ENCODE measurements at places on chromosomes 5 and 9.

- no peak for DNase-seq
Measured at GRCh38 chr5:94705427-94705826, 87.0 kb downstream of the SLF1 start.

DNA sequence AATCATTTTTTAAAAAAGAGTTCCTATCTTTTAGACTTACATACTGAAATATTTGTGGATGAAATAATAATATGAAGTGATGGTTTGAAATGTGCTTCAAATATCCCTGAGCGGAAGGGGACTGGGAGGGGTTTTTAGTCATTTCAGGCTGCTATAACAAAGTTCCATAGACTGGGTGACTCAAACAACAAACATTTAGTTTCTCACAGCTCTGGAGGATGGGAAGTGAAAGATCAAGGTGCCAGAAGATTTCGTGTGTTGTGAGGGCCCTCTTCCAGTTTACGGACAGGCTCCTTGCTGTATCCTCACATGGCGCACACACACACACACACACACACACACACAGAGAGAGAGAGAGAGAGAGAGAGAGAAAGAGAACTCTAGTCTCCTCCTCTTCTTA, 27.1 kb upstream of the TEX10 start:
- DNase-seq = no peak

DNA sequence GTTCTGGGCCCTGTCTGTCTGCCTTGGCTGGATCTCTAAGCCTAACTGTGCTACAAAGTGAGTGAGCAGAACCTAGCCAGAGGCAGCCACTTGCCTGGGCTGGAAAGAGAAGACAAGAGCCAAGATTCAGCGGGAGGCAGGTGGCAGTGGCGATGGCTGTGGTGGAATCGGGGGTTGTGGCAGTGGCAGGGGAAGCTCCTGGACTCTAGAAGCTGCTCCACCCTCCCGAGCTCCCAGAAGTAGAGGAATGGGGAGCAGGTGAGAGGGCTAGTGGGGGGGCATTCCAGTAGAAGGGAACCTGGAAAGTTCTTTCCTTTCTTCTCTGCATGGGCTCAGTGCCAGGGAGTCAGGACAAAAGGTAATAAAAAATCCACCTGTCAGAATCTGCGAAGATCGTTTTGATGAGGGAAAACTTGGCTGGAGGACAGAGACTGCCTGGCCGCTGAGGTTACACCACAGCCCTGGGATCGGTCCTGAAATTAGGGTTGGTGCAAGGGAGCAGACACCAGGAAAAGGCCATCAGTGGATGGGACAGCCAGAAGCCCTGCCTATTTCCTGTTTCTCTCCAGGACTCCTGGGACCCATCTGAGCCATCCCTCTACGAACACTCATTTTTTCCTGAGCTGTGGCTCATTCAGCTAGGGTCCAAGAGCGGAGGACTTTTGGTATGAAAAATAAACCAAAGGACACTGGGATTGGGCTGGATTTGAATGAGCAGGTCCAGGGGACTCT, 1.6 kb downstream of the CRAT start:
- peak; percentile 89 for DNase-seq

- no peak for DNase-seq
Measured at GRCh38 chr9:108069991-108070390, 580.4 kb upstream of the KLF4 start.

- DNase-seq = no peak
Measured at GRCh38 chr5:83306572-83307241, 164.8 kb upstream of the VCAN start.

DNA sequence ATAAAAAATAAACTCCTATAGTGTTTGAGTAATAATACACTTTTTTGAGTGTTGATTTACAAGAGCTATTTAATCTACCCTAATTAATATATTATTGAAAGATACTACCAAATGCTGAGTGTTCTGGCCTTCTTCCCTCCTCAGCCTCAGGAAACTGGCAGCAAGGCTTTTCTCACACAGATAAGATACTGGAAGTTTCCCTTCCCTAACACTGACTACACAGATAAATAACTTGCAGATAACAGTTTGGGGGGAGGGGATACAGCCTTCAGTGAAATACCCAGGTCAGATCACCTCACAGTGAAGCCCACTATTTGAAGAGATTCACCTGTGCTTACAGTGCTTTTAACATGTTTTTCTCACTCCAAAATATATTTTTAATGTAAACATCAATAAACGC, 1.6 kb upstream of the NIPSNAP3A start:
- DNase-seq = no peak

DNA sequence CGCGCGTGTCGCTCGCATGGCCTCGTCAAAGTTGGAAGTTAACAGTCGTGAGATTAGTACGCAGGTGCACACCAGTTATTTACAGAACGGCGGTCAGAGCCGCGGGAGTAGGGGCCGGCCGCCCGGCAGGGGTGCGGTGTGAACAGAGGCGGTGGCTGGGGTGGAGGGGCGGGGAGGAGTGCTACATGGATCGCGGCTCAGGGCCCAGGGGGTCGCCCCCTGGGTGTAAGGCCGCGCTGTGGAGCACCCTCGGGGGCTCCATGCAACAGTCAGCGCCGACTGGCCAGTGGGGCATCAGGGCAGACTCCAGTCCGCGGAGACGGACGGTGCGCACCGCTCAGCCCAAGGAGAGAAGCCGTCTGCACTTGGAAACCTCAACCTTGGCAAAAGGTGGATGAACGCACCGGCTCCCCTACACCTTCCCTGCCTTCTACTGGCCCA, 60.3 kb downstream of the ZNF354C start:
- DNase-seq = no peak

DNA sequence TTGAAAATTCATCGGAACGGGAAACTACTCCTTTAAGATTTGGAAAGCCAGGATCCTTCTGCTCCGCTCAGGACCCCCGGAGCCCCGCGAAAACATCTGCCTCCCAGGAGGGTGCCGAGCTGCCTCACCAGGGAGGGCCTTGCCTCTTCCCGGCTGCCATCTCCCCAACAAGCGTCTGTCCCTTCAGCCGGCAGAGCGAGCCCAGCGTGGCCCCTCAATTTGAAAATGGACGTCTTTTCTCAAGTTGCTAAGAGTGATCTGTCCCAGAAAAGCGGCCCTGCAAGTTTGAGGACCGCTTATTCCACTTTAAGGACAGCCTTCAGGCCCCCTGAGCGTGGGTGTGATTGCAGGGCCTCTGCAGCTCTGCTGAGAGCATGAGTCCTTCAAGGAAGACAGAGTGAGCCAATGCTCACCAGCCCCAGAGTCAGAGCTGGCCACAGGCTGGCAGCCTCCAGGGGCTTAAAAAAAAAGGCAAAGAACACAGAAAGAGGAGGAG, 101.3 kb downstream of the PHF2 start:
- DNase-seq = no peak

GRCh38 chr5:95317687-95318086, 32.8 kb upstream of the MCTP1 start:
- no peak for DNase-seq

GRCh38 chr9:100066539-100066938, 32.3 kb downstream of the ERP44 start:
- no peak for DNase-seq

DNA sequence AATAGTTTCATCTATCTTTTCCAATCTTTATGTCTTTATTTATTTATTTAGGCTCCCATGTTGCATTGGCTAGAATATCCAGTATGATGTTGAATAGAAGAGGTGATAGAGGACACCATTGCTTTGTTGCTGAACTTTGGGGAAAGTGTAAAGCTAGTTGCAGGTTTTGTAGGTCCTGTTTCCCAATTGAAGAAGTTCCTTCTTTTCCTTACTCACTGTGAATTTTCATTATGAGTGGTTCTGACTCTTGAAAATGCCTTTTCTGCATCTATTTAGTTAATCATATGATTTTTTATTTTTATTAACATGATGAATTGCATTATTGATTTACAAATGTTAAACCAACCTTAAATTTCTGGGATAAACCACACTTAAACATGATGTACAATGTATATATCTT, 58.9 kb upstream of the NR3C1 start:
- DNase-seq = no peak

DNA sequence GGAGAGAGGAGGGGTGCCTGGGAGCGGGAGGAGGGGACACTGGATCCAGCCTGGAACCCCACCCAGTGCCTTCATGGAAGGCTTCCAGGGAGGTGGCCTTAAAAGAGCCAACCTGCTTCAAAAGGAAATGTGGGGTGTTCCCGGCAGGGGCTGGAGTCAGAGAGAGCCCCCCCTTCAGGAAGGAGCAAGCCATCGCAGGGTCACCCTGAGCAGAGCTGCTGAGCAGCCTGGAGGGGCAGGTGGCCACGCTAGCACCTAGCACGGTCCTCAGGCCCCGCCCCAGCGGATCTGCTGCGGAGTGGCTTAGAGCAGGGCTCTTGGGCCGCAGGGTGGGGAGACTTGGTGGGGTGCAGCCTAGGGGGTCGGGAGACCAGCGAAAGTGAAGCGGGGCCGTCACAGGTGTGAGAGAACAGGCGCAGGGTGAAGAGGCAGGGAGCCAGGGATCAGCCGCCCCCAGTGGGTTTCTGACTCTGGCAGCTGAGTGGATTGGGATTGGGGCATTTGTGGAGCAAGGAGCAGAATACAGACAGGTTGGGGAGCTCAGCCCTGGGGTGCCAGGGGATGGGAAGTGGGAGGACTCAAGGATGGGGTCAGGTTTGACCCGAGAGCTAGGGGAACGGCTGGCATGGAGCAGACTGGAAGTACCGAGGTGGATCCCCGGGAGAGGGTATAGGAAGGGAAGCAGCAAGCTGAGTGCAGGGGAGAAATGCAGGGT, 1.5 kb downstream of the LCN2 start:
- no peak for DNase-seq

- no peak for DNase-seq
Measured at GRCh38 chr5:72692651-72693442, 123.6 kb upstream of the TNPO1 start.

DNA sequence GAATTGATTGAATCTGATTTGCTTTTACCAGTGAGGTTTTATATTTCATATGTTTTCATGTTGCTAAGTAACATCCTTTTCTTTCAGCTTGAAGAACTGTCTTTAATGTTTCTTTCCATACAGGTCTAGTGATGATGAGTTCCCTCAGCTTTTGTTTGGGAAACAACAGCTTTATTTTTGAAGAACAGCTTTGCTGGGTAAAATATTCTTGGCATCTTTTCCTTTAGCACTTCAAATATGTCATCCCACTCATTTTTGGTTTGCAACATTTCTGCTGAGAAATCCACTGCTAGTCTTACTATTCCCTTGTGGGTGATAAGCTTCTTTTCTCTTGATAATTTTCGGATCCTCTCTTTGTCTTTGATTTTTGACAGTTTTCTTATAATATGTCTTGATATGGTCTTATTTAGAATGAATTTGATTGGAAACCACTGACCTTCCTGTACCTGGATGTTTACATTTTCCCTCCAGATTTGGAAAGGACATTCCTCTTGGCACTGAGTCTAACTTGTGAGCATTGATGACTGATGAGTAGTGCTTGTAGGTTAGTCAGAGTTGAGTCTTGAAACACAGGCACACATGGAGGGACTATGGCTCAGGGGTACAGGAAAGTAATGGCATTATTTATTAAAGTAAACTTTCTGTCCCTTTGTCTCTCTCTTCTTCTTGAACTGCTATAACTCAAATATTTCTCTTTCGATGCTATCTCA, 220.3 kb downstream of the SPATA31D1 start:
- DNase-seq = no peak

- DNase-seq = no peak
Measured at GRCh38 chr5:32182463-32183063, 8.4 kb upstream of the GOLPH3 start.

DNA sequence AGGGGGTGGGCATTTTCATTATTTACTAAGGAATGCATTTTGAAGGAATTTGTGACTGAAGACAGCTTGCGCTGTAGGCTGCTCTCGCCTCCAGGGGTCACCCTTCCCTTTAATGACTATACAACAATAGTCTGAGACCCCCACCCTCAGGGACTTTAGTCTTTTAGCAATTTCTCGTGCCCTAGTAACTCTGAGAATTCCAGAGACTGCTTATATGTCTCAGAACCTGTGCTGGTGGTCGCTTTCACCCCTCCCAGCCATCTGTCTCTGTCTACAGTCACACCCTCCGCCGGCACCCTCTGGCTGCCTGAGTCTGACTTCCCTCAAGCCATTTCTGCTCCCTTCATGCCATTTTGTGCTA, 671.4 kb downstream of the NR2F1-AS1 start:
- DNase-seq = no peak

GRCh38 chr5:1464096-1464446, 18.8 kb upstream of the SLC6A3 start:
- no peak for DNase-seq

GRCh38 chr9:19184144-19184917, 46.2 kb upstream of the DENND4C start:
- no peak for DNase-seq

- no peak for DNase-seq
Measured at GRCh38 chr9:112352209-112352608, 18.8 kb upstream of the PTBP3 start.

- DNase-seq = no peak
Measured at GRCh38 chr5:149450199-149450598, 71.1 kb upstream of the IL17B start.

DNA sequence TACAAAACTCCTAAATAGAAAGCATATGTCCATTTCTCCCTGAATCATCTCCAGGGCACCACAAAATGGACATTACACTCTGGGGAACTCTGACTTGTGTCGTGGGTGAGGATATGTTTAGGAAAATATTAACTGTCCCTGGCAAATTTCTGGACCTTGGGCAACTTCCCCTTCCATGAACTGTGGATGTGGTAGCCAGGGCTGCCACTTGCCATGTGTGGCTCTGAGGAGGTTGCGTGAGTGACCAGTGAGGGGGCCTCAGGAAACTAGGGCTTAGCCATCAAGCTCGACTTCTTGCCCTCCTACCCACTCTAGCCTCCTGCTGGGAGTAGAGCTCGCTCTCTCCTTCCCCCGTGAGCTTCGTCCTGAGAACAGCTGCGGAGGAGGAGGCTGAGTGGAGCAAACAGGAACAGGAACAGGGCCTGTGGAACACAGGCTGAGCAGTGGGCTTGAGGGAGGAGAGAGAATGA, 13.8 kb upstream of the STC2 start:
- DNase-seq = no peak

- DNase-seq = no peak
Measured at GRCh38 chr9:95399261-95399660, 81.8 kb upstream of the FANCC start.

DNA sequence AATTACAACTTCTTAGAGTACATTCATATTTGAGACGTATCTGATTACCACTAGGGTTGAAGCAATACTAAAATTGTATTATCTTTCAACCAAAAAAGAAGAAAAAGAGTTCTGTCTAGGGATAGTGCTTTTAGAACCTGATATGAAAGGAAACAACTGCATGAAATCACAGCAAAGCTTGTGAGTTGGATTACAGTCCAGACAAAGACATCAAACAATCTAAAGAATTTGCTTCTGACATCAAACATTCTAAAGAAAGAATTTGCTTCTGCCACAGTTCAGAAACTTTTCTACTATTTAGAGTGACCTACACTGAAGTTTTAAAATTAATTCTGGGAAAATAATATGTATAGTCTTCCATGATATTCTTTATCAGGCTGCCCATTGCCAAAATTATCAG, 1141.1 kb upstream of the ACO1 start:
- no peak for DNase-seq

GRCh38 chr5:153824909-153825308, 213.8 kb downstream of the FAM114A2 start:
- DNase-seq = no peak

DNA sequence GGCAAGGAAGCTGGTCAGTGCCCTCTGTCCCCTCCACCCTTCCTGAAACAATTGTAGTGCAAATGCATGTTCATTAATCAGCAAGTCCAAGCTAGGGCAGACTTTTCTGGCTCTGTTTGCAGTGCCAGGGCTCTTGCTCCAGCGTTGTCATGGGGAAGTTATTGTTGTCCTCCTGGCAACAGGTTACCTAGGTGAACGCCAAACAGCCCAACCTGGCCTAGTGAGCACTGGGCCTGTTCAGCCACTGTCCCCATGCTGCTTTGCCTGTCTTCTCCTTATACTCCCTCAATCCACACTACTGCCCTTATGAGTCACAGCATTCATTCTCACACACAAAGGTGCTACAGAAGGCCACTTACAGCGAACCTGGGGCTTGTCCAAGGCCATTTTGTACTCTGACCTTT, 34.5 kb upstream of the GLIS3 start:
- peak; percentile 50 for DNase-seq

All from DMS79 treated with DMSO at 0.1 percent for 48 hours (cell line).